ENCODE measurements at places on chromosomes 1 and 21. TPM values are rescaled to one million over a fixed set of nuclear protein-coding genes. Genes with fewer than 3 reads are reported as not detected.

KCNH1 gene
- total RNA-seq: not detected

DCST1 gene
- not detected for total RNA-seq

SMIM1 gene
- total RNA-seq: 0.51 TPM

DNA sequence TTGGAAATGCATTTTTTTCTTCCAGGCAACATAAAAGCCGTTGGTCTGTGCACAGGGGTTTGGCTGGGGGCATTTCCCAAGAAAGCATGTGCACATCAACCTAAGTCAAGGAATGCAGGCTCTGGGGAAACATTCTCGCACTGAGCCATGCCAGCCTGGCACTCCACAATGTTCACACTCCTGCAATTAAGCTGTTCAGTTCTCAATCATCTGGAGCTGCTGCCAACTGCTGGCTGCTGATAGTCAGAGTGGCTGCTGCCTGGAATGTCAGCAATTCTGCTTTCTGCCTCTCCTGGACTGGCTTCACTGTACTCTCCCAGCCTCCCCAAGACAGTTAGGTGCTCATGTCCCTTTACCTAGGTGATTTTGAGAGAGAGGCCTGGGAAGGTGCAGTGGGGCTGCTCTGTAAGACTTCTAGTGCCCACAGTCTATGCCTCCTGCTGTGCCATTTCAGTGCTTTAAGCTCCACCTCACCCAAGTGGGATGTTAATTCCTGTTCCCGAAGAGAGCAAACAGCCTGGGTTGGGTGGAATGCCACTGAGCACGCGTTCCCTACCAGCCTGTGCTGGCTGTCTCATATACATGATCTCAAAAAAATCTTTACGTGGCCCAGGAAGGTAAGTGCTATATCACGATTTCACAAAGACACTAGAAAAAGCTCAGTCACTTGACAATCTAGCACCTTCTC is 131.7 kb downstream of the BRINP2 start:
- DNase-seq: no peak

DNA sequence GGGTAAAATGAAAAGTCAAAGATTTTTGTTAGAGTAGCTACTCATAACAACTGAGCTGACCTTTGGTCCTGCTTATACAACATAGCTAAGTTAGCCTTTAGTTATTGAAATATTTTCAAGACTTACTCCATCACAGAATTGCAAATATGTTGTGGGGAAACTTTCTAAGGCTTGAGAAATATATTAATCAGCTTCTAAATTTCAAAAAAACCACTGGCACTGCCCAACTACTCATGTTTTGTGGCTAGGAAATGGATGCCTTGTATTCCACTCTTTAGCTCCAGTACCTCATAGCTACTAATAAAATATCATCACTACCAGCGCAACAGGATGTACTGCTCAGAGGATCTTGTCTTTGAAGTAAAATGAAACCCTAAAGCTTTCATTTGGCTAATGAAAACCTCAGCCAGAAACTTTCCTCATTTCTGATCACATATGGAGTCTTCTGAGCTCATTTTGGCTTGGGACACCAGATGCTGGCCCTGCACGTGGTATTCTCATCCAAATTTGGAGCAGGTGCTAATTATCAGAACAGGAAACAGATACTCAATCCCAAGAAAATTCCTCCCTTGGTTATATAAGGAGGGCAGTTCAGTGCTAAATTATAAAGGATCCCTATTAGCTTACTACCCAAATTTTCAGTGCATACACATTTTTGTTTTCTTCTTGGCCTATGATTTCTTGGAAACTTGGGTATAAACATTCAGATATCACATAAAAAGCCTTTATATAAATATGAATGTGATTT is 690.7 kb downstream of the ADGRL2 start:
- no peak for DNase-seq

- no peak for DNase-seq
These were observed 178.0 kb upstream of the IVNS1ABP start for GRCh38 chr1:185495007-185495406.

DNA sequence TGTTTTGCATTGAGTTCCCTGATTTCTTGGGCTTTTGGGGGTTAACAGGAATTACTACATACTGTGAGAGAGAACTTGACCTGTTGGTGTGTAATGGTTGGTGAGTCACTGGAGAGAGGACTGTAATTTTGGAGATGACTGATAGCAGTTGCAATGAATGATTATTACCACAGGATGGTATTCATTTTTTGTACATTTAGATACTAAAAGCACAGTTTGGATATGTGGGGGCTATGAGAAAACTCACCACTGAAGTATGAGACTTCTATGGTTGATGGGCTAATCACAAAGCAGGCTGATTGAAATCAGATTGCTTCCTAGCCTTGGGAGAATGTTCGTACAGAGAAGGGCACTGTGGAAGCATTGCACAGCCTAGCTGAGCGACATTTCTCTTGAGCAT is 1571.3 kb upstream of the PRMT6 start:
- DNase-seq: no peak

GRCh38 chr1:22651941-22652856 is 837 bp upstream of the C1QB start:
- DNase-seq: no peak

GRCh38 chr1:150106341-150106740 is 38.8 kb downstream of the VPS45 start:
- no peak for DNase-seq

DNA sequence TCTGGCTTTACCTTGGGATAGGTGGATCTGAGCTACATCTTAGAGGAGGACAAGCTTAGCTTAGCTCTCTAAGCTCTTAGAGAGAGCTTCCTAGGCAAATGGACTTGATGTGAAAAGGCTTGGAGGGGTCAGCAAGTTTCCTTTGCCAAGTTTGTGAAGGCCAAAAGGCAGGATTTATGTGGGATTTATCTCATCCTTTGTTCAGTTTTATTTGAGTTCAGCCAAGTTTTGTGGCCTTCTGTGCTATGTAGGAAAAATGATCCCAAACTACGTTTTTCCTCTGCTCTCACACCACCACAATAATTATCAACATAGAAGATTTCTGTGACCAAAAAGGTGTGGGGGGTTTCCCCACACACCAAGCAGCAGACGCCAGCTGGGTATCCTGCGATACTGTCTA is 26.0 kb upstream of the RNF11 start:
- peak; percentile 24 for DNase-seq

GRCh38 chr1:31753707-31754349 is 10.3 kb downstream of the ADGRB2 start:
- DNase-seq: no peak

DNA sequence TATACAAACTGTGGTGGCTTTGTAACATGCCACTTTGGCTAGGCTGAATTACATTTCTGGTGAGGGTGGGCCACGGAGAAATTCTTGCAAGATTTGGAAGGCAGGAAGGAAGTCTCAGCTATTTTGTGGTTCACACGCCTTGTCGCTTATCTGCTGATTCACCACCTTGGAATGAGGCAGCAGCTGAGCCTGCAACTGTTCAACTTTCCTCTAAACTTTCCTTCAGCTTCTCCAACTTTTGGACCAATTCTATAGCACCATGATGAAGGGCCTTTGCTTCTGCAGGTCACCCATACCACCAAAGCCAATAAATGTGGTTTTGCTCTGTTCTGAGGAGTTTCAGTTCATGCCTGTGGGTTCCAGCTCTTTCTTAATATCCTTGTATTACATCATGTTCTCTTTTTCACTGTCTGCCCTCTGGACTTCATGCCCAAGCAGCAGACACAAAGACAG is 337.6 kb upstream of the SNX7 start:
- DNase-seq: no peak
